ENCODE measurements at places on chromosomes 16 and 17. TPM values are rescaled to one million over a fixed set of nuclear protein-coding genes. Genes with fewer than 3 reads are reported as not detected.
A peak's percentile ranks its signal among the peaks of the same experiment; 100 is the strongest.

The ABCC1 gene
- total RNA-seq = 48.2 TPM

The RASL10B gene
- total RNA-seq = 23.1 TPM

The AGRP gene
- not detected for total RNA-seq

The UNC13D gene
- 5.9 TPM for total RNA-seq

The FOXC2 gene
- not detected for total RNA-seq

The CCL7 gene
- total RNA-seq = not detected

The MMP15 gene
- total RNA-seq = 79.1 TPM

- no peak for DNase-seq
These were observed 406.5 kb upstream of the CDH5 start for GRCh38 chr16:65959983-65960382.

DNA sequence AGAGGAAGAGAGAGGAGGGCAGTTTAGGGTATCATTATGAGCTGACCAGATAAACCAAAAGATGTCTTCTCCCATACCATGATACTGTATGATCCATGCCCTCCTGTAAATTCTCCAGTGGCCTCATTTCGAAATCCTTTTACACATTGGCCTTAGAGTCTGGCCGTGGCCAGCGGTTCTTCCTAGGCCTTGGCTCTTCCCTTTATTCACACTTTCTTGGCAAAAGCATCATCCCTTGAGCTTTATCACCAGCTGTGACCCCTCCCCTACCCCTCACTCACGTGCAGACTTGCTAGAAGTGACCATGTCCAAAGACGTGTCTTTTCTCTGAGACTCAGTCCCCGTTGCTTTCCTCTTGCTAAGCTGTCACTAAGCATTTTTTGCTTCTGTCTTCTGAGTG, 22.8 kb downstream of the KATNIP start:
- no peak for DNase-seq

GRCh38 chr16:19245326-19245925, 40.1 kb upstream of the CLEC19A start:
- peak; percentile 12 for DNase-seq

- peak; percentile 57 for DNase-seq
These were observed 148.0 kb upstream of the FOXF1 start for GRCh38 chr16:86362155-86362849.

- DNase-seq = peak; percentile 71
These were observed 2.9 kb upstream of the CRYBA1 start for GRCh38 chr17:29243792-29244191.

DNA sequence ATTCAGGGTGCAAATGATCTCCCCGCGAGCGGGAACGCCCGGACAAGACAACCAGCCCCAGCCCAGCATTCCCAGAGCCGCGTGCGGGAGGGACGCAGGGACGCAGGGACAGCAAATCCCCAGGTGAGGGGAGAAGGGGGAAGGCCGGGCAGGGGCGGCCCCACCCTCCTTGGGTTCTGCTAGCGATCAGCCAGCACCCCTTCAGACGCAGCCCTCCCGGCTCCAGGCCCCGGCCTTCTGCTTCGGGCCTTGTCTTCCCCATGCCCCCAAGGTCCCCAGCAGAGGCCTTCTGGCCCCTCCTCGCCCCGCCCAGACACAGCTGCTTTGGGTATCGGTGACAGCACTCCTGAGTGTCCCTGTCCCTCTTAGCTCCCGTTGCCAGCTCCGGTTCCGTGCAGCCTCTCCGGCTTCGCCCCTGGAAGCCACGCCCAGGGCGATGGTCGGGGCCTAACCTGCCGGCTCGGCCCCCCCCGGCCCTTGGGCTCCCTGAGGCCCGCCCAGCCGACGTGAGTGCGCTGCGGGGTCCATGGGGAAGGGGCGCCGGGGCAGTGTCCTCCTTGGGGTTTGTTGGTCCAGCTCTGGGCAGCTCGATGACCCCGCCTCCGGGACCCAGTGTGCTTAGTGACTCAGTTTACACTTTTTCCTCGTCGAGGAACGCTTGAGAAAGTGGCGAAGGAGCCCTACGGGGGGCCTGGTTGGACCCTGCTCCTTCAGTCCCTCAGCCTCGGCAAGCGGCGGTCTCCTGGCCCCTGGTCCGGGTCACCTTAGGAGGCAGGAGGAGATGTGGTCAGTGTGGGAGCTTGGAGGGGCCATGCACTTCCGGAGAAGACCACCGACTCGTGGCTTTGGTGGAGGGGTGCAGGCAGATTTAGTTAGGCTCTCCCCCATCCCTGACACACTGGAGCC, 50.5 kb upstream of the AMZ2 start:
- DNase-seq = peak; percentile 51

GRCh38 chr16:78485188-78485916, 385.9 kb downstream of the WWOX start:
- no peak for DNase-seq

DNA sequence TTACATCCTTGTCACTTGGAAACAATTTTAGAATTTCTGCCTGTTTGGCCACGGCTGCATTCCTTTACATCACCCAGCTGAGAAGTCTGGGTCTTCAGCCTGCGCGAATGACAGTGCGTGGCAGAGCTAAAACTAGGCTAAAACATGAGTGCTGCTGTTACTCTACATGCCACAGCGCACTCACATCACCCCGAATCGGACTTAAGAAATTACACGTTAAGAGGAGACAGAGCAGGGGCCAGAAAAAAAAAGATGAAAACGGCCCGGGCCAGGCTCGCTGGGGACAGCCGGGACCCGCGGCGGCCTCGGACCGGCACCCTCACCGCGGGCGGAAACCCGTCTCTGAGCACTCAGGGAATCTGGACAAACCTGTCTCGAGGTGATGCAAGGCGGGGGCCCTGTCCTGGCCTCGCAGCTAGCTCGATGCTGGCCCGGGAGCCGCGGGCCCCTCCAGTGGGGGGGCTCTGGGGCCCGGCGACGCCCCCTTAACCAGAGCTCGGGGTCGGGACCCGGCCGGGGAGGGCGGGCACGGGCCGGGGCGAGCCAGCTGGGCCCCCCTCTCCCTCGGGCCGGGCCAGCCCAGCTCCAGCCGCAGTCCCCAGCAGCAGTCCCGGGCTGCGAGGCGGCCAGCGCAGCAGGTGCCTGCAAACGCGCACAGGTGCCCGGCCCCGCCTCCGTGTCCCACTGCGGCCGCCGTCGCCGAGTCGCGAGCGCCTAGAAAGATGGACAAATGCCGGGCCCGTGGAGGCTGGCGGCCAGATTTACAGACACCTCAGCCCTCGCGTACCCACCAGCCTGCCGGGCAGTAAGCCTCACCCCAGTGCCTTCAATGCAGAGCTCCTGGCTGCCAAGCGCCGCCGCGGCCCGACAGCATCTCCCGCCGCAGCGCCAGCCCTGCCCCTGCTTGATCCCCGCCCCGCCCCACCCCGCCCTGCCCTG, at the start of gene AKTIP:
TSS of gene AKTIP (minus strand) at position 879 of the 939 bp plus-strand sequence. CDS start 2,950 bp downstream, outside the sequence.
- DNase-seq = peak; percentile 74

GRCh38 chr17:39601758-39602532, 5.8 kb downstream of the NEUROD2 start:
- no peak for DNase-seq

DNA sequence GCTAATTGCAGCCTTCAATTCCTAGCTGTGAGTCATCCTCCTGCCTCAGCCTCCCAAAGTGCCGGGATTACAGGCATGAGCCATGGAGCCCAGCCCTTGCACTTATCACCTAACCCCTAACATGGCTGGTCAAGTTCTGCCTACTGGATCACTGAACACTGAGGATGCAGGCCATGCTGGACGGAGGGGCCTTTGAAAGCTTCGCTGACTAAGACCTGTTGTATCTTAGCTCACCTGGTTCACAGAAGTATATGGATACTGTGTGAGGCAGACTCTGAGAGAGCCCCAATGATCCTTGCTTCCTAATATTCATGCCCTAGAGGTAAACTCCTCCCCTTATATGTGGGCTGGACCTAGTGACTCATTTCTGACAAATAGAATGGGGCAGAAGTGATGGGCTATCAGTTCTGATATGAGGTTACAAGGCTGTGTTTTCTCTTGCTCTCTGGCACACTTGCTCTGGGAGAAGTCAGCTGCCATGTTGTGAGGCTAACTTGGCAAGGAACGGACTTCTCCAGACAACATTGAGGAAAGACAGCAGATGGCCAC, 11.7 kb upstream of the TMIGD1 start:
- DNase-seq = no peak

DNA sequence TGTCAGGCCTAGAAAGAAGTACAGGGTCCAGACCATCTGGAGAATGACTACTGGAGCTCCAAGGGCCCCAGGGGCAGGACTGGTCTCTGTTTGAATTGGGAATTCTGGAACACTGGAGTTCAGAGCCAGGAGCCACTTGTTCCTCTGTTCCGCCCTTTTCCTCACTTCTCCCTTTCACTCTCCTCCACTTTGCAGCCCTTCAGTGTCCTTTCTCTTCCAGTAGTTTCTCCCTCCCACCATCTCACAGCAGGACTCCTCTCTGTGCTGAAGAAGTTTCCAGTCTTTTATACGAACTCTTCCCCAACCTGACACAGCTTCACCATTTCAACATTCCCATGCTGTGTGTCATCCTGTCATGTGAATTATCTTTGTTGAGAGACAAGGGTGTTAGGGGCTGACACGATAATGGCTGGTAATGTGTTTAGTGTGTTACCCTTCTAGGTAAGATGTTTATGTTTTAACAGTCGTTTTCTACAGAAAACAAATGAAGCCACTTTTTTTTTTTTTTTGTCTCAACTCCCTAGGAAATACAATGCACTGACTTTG, 180.3 kb upstream of the MYOCD start:
- DNase-seq = peak; percentile 2

DNA sequence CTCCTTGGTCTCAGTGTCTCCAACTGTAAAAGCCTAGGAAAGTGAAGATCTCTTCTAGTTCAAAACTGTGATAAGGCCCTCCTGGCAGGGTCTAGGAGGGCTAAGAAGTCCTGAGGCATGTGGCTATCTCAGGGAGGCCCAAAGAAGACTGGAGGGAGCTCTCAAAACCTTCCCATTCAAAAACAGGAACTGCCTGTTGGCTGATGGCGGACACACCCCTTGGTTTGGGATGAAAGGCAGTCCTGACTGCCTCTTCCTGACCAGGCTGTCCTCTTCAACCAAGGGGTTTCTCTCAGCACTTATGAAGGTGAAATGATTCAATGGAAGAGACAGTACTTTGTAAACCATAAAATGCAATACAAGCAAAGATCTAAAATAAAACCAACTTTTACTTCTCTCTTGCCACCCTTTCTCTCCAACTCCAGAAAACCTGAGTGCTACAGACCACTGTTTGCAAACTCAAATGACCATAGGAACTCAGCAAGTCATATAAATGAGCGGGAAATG, 4.7 kb downstream of the ZNF764 start:
- DNase-seq = no peak

- no peak for DNase-seq
These were observed 17.4 kb downstream of the DUSP14 start for GRCh38 chr17:37507111-37507510.

Measured in GM23338 (cell line).